Fibroblast of skin of left quadriceps (primary cell): ENCODE measurements at places on chromosomes 3 and 15.

GRCh38 chr3:36496684-36497633 lies 116.7 kb downstream of the STAC start:
- DNase-seq, result peak; percentile 78

GRCh38 chr3:165463531-165463930 lies 267.3 kb upstream of the SLITRK3 start:
- DNase-seq, result peak; percentile 79

- no peak for DNase-seq
These were observed 40.5 kb downstream of the SH3BP5 start for GRCh38 chr3:15291589-15292541.

DNA sequence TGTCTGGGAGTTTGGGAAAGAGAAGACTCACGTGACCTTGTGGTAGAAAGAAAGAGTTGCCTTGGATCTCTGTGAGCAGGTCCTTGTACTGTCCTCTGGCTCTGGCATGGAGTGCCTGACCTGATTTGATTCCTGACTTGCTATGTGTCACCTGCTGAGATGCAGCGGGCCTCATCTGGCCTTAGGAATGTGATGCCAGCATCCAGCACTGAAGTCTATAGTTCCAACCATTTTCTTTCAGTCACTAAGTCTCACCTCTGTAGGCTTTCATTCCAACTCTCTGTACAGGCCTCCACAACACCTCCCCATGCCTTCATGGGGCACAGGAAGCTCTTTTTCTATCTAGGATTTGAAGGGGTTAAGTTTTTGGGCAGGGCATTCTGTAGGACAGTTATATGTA lies 12.1 kb upstream of the OXSR1 start:
- DNase-seq, result no peak

GRCh38 chr15:99202176-99202552 lies 47.2 kb downstream of the TTC23 start:
- no peak for DNase-seq

DNA sequence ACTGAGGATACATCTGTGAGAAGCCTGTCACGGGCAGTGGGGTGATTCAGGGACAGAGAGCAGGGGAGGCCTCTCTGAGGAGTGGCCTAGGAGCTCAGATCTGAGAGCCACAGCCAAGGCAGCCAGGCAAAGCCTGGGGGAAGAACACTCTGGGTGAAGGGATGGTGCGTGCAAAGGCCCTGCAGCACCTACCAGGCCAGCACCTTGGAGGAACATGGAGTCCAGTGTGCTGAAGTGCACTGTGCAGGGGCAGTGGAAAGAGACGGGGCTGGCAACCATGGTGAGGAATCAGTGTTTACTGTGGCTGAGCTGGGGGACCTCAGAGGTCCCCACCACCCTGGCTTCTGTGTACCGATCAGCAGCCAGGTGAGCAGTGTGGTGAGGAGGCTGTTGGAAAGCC lies 48.0 kb downstream of the NUP210 start:
- DNase-seq, result no peak

DNA sequence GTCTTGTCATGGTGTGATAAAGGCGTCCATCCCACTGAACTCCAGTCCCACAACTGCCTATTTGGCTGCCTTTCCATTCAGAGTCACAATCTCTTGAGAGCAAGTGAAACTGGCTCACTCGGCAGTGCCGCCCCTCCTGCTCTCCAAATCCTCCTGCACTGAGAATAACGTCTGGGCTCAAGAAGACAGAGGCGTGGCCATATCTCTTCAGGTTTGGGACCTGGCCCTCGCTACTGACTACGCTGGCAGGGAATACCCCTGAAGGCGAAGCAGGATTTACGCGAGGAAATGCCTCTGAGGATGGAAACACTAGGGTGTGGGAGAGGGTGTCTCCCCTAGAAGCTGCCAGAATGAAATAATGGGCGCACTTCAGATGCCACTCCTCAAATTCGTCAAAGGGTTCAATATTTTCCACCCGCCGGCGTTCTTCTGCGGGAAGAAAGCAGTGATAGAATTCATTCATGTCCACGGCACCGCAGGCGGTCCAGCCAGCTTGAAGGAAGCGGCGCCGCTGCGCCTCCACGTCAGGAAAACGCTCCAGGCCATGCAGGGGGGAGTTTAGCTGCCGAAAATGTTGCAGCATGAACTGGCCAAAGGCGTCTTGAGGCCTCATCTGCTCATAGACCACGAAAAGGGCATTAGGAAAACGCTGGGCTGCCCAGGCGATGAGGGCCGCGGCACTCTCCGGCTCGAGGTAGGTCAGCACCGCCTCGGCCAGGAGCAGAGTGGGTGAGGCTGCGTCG lies 985 bp downstream of the LCMT2 start:
- no peak for DNase-seq
